ENCODE measurements at places on chromosomes 1 and 21.
A peak's percentile ranks its signal among the peaks of the same experiment; 100 is the strongest.

GRCh38 chr21:34992736-34993398 lies 56.2 kb downstream of the RUNX1 start:
- no peak for DNase-seq

- DNase-seq = no peak
Observed at GRCh38 chr1:175892686-175893085, 149.3 kb upstream of the TNR start.

GRCh38 chr1:20662110-20662475 lies 924 bp upstream of the DDOST start:
- no peak for DNase-seq

DNA sequence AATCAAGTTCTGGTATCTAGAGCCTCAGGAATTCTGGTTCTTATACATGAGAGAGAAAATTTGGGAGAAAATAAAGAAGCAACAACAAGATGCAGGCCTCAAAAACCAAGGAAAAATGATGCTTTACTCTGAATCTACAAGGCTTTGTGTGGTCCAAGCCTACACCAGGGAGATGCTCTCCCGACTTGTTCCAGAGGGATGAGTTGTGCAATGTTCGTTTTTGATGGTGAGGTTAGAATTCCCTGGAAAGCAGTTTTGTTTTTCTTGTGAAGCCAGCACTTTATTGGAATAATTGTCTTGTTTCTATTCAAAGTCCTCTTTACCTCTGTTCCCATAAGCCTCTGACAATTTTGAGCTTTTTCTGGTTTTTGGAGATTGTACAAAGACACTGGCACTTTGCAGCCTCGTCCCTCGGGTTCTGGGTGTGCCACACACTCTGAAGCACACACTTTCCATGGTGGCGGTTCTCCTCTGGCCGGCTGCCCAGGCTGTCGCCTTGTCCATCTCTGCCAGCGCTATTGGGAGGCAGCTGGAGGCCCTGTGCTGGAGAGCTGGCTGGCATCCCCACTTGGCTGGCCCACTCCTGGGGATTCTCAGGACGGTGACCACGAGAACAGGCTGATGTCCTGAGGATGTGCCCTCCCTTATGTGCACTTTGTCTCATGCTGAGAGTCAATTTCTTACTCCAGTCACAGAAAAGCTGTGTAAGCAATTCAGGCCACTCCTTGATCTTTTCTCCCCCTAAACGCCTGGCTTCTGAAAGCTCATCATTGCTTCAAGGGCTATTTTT lies 70.2 kb downstream of the EDEM3 start:
- DNase-seq = peak; percentile 24

GRCh38 chr1:231068762-231069161 lies 28.7 kb upstream of the FAM89A start:
- no peak for DNase-seq

DNA sequence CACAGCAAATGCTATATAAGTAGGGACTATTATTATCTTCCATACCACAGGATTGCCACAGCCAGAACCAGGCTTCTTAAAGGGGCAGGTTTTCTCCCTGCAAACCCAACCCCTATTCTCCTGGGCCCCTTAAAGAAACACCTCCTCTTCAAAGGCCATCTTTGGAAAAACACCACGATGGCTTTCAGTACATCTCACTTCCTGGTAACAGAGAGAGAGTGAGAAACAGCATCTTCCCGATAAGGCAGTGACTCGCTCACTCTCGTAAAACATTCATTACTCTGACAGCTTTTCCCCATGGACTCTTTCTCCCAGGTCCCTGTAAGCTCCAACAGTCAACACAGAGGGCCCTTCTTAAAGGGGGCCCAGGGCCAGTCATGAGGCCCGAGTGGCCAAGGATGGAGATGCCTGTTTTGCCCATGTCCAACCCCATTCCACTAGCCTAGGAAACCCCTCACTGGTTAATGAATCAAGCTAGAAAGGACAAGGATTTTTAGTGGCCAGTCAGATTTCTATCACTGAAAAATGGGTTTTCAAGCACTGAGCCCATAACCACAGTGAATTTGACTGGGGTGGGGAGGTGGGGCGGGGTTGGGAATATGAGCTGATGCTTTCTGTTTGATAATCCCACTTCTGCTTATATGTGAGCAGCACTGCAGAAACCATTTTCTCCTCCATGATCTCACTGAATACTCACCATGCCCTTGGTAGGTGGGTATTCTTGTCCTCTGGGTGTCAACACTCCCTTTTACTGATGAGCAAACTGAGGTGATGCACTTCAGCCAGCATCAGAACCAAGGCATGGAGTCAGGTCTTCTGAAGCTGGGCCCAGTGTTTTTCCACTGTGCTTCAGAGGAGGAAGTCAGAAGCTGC lies 3.6 kb upstream of the NAV1 start:
- DNase-seq = no peak

- DNase-seq = no peak
Observed at GRCh38 chr1:177488722-177489121, 318.0 kb downstream of the BRINP2 start.

GRCh38 chr1:176033881-176034280 lies 173.2 kb downstream of the COP1 start:
- no peak for DNase-seq

GRCh38 chr1:87794788-87795614 lies 466.3 kb downstream of the LMO4 start:
- no peak for DNase-seq

- DNase-seq = no peak
Observed at GRCh38 chr21:38273745-38274542, 17.2 kb downstream of the KCNJ15 start.

DNA sequence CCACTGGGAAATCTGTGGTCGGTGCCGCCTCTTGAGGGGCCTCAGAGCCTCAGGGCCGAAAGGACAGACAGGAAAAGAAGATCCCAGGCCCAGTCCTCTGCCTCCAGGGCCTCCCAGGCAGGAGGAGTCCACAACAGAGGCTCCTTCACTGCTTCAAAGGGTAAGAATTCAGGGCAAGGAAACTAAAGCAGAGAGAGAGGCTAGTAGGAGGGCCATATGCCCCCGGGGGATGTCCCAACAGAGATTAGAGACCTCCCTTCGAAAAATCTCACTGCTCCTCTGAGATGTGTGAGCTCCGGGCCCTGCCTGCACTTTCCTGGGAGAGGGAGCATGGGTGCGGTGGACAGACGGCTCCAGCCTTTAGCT lies 465.9 kb downstream of the NPHP4 start:
- no peak for DNase-seq

GRCh38 chr1:15799004-15799867 lies 8.2 kb downstream of the UQCRHL start:
- no peak for DNase-seq

DNA sequence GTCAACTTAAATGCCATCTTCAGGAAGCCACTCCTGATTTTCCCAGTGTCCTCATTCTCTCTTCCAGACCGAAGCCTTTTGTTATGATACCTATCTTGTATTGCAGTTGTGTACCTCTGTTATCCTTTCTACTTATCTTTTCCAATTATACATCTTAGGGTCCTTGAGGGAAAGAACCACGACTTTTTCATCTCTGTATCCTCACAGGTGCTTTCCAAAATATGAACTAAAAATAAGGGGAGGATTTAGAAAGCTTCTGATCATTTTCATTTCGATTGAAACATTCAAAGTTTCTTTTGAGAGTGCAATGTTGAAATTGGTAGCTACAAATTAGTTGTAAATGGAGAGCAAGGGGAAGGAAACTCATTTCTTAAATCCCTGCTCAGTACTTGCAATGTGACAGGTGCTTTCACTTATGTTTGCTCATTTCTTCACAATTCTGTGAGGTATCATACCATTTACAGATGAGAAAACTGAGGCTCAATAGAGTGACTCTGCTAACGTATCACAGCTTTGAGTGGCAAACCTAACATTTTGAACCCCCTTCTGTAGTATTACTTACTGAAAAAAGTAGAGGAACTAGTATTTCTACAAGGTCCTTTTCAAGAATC lies 24.2 kb downstream of the SLC19A2 start:
- no peak for DNase-seq

- no peak for DNase-seq
Observed at GRCh38 chr1:56265216-56265615, 314.1 kb downstream of the PLPP3 start.

GRCh38 chr1:94228640-94229375 lies 8.6 kb downstream of the ARHGAP29 start:
- no peak for DNase-seq

- DNase-seq = no peak
Observed at GRCh38 chr1:216531263-216532239, 108.3 kb upstream of the USH2A start.

DNA sequence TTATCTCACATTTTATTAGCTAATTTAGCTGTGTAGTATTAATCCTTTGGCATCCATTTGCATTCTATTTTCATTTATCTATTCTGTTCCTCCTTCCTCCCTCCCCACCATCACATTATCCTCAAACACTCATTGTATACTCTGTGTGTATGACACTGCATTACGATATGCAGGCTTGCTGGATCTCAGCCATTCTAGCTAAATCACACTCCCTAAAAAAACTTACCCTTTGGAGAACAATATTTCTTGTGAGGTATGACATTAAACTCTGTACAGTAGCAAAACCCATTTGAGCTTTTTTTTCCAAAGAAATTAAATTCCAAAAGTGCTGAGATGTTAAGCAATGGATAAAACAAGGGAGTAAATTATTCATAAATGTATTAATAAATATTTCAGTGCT lies 11.4 kb upstream of the RAB3GAP2 start:
- no peak for DNase-seq

- DNase-seq = no peak
Observed at GRCh38 chr21:45578176-45578801, 36.0 kb upstream of the SLC19A1 start.

GRCh38 chr21:46229133-46229922 lies 754 bp upstream of the LSS start:
- no peak for DNase-seq

DNA sequence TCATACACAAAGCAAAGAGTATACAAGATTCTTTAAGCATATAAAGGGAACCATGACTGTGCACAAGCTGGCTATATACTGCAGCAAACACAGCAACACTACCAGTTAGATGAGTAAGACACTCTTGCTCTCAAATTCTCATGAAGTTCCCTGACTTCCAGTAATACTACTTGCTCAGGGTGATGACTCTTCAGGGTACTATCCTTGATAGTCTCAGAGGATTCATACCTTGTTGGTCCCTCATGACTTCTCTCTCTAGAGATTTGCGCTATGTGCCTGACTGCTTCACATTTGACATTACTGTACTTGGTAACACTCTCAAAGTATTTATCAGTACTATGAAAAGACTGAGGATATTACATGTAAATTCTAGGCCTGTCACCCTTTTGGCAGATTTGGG lies 159.8 kb upstream of the ZRANB2 start:
- no peak for DNase-seq

DNA sequence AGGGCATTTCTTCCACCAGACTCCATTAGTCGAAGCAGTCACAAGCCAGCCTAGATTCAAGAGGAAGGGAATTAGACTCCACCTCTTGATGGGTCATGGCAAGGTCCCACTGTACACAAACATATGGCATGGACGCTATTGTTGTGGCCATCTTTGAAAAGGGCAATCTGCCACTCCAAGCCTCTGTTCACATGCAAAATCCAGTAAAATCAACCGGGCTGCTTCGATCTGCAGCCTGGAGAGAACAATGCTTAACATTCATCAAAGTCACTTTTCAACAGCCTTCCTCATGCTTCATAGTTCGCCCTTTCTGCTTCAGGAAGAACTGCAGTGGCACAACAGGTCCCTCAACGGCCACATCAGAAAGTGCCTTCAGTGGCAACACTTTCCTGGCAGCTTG lies 28.0 kb upstream of the GJB5 start:
- DNase-seq = no peak

- DNase-seq = no peak
Observed at GRCh38 chr1:45974541-45975269, 157.7 kb downstream of the PIK3R3 start.

DNA sequence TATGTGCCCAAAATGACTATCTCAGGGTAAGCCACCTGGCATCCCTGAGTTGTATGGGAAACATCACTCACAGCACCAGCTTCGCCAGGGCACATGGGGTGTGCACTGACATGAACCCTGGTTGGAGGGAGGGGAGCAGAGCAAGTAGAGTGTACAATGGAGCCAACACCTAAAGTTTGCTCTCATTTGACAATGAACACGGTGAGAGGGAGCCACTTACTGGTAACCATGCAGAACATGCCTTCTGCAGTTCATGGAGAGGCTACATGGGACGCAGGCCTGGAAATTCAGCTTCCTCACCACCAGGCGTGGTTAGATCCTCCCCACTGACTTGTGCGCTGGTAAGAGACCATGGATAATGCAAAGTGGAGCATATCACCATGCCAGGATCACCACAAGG lies 10.0 kb upstream of the CPLANE2 start:
- no peak for DNase-seq

DNA sequence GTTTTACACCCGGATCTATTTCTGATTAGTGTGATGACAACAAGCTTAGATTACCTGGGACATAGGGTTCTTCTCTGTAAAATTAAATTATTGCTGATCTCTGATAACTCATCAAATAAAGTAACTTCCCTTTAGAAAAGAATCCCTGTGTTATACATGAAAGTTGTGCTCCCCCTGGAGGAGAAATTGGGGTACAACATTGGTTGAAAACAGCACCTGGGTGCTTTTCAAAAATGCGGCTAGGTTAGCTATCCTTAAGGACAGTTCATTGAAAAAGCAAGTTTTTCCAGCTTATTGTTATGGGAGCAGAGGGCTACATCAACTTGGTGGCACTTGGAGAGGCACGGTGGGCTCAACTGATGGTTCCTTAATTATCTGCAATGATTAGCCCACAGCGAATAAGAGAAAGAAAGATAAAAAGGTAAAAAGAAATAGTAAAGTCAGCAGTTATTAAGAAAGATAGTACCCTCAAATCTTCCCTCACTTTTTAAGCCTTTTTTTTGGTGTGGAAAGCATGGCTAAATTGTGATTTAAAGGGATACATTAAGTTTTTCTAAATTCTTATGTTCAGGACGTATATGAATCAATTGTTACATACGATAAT lies 97.8 kb downstream of the FMN2 start:
- DNase-seq = no peak

- no peak for DNase-seq
Observed at GRCh38 chr1:50458507-50458906, 35.3 kb upstream of the DMRTA2 start.

- DNase-seq = no peak
Observed at GRCh38 chr21:32336711-32337110, 38.1 kb downstream of the MRAP start.

DNA sequence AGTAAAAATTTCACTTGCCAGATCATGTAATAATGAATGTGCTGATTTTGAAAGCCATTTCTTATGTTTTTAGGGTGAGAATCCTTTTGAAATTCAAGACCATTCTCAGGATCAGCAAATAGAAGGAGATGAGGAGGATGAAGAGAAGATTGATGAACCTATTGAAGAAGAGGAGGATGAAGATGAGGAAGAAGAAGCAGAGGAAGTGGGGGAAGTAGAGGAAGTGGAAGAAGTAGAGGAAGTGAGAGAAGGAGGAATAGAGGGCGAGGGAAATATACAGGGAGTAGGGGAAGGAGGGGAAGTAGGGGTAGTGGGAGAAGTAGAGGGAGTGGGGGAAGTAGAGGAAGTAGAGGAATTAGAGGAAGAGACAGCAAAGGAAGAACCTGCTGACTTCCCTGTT lies 32.4 kb downstream of the ZNF326 start:
- no peak for DNase-seq

DNA sequence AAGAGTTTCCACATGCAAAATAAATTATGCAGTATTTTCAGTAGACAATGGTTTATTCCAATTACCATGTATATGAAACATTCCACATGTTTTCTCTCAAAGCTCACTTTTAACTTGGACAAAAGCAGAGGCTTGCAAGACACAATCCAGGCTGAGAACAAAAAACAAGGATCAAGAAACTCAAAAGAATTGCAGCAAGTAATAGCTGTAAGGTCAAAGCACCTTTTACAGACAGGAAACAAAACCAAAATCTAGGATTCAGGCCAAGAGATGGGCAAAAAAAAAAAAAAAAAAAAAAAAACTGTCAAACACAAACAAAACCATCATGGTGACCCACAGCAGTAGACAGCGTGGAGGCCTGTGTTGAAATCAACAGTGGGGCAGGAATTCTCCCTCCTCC lies 9.3 kb downstream of the RGS1 start:
- DNase-seq = no peak
